ENCODE measurements at places on chromosomes 5 and 9.

GRCh38 chr5:150343994-150344631 is 13.4 kb upstream of the TCOF1 start:
- DNase-seq = no peak

DNA sequence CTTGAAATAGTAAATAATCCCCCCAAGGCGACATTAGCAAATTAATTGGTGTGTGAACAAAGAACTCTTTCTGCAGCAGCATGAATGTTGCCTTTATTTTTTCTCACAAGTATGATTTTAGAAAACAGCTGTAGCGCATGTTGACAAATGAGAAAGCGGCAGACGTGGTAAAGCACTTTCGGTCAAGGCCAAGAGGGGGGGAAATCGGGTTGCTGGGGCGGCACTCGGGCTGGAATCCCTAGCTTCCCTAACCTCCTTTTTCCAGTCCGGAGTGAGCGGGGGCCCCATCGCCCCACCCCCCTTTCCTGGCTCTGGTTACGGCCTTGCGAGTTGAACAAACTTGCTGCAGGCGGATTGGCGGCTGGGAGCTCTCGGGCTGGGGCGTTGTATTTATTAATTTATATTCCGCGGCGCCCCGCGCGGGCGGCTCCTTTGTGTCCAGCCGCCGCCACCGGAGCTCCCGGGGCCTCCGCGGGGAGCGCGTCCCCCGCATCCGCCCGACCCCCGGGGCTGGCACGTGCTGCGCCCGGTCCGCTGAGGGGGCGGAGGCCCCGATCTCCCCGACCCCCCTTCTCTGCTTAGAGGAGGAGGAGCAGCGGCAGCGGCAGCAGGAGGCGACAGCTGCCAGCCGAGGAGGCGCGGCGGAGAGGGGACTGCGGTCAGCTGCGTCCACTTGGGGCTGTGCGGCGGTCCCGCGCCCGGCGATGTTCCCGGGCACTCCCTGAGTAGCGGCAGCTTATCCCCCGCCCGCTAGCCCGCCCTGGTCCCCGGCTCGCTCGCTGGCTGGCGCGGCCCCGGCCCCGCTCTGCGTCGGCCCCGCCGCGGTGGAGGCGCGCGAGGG is at the start of gene RHOBTB3:
Gene RHOBTB3, plus strand, starts transcription at position 607 of the 841 bp plus-strand sequence. CDS start 347 bp downstream, outside the sequence.
- DNase-seq = peak; percentile 95

- DNase-seq = no peak
These were observed 46.7 kb downstream of the INSYN2B start for GRCh38 chr5:169933616-169934015.

DNA sequence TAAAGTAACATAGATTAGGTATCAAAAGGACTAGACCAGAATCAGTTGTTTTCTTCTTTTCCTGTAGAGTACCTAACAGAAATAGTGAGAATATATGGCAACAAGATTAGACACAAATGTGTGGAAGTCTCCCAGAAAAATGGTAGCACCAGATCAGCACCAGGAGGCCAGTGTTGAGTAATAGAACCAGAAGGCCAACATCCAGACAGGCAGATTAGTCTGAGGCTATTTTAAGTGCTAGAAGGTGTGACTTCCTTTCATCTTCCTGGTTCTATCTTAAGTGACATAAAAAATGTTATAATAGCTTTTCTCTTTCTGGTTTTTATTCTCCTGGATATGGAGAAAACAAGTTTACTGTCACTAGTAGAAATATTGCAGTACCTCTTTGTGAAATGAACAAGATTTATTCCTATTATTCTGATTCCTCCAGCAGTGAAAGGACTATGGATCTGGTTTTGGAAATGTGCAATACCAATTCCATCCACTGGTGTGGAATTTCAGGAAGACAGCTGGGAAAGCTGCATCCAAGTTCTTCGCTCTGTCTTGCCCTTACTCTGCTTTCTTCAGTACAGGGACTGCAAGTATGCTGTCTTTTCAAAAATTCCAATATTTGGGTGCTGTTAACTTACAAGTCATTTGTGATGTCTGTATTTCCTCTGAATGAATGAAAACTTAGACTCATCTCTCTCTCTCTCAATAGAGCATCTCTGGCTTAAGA is 39.1 kb downstream of the SHLD3 start:
- DNase-seq = peak; percentile 2

DNA sequence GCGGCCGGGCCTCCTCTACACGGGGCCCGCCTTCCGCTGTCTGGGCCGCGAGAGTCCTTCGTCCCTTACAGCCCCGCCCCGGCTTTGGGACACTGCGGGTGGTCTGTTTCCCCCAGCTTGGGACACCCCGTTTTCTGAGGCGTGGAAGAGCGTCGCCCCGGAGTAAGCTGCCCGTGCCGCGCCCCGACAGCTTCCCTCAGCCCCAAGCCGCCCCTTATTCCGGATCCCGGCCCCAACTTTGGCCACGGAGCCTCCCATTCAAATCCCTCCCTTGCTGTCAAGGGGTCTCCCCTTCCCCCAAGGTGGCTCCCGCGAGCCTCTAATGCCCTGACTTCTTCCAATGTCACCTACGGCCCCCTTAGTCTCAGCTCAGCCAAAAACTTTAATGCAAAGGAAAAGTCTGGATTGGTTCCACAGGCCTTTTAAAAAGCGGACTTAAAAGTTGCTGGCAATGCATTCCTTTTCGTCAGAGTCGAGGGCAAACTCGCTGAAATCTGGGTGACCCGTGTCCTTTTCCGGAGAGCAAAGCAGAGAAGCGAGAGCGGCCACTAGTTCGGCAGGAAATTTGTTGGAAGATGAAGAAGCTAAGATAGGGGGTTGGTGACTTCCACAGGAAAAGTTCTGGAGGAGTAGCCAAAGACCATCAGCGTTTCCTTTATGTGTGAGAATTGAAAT is 19.8 kb downstream of the EXOSC2 start:
- DNase-seq = no peak

DNA sequence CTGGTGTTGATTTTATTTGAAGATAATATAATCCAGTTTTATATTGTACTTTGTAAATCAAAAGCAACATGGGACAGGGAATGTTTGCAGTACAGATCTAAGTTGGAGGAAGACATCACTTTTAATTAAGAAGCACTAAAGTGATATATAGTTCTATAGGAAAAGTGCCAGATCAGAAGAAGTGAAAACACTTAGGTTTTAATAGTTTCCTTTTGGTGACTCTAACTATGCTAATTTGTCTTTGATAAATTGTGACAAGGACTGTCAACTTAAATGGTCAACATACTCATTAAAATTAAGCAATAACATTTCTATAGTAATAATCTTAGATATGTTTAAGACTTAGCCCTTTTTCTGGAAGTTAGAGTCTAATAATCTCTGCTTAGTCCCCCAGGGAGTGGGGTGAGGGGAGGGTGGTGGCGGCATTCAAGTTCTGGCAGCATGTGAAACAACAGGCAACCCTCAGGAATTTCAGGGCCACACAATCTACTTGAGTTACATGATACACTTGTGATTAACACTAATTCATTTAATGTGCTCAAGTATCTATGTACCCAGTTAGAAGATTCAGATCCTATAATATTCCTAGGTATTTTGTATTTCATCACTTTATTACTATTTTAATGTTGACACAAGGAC is 1026.5 kb downstream of the NR2F1-AS1 start:
- no peak for DNase-seq

DNA sequence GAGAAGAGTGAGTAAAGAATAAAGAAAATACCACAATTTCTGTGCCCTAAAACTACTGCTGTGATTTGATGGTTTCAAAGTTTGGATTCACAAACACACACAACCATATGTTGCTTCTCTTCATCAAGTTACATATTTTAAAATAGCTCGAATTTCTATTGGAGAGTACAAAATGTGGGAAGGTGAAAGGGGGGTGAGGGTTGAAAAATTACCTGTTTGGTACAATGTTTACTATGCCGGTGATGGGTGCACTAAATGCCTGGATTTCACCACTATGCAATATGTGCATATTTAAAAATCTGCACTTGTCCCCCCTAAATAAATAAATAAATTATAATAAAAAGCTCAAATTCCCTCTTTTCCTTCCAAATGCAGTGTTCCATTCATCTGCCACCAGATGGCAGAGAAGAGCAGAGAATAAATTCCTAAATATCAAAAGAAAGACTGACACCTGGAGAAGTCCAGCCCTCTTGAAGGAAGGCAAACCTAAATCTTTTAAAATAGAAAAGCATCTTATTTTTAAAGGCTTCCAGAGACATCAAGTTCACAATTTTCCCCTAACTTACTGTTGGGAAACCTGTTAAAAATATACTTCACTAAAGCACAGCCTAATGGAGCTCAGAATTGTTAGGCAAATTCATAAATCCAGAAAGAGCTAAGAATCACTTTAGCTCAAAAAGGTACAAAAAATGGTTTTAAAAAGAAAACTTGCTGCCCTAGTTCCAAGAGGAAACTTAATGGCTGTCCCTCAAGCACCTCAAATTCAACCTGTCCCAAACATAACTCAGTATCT is 24.8 kb upstream of the HNRNPA0 start:
- peak; percentile 56 for DNase-seq

- DNase-seq = no peak
These were observed 154.6 kb downstream of the SYK start for GRCh38 chr9:90956026-90956810.

DNA sequence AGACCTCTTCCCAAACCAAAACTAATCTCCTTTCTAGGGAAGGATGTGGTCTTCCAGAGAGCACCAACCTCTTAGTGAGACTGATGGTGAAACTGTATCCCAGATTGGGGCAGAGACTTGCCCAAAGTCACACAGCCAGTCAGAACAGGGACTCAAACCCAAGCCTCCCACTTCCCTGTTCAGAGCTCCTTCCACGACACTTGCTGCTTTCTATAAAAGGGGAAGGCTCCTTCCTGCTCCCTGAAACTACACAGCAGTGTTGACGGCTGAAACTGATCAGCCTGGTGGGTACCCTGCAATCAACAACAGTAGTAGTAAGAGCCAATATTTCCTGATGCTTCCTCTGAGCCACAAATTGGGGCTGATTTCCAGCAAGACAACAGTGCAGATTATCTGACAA is 1.5 kb downstream of the TOR2A start:
- no peak for DNase-seq

DNA sequence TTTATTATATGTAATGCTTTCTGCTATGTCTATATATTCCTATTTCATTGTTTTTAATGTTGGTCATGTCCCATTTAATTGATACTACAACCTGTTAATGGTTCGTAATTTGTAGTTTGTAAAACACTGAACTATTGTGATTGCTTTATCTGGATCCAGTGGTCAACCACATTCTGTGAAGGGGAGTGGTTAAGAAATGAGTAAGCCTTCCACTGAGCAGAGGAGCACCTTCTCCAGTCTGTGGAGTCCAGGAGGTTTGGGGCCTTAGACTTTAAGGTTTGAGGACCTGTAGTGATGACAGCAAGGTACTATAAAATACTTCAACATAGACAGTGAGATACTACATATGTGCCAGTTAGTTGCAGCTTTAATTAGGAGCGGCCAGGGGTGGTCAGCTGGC is 67.7 kb upstream of the RAD23B start:
- DNase-seq = no peak

- DNase-seq = no peak
These were observed 1.3 kb upstream of the SNX2 start for GRCh38 chr5:122773619-122774018.

GRCh38 chr5:80408484-80409366 is 861 bp downstream of the ZFYVE16 start:
- DNase-seq = peak; percentile 69

GRCh38 chr5:124131466-124131865 is 615.0 kb downstream of the ZNF608 start:
- no peak for DNase-seq

DNA sequence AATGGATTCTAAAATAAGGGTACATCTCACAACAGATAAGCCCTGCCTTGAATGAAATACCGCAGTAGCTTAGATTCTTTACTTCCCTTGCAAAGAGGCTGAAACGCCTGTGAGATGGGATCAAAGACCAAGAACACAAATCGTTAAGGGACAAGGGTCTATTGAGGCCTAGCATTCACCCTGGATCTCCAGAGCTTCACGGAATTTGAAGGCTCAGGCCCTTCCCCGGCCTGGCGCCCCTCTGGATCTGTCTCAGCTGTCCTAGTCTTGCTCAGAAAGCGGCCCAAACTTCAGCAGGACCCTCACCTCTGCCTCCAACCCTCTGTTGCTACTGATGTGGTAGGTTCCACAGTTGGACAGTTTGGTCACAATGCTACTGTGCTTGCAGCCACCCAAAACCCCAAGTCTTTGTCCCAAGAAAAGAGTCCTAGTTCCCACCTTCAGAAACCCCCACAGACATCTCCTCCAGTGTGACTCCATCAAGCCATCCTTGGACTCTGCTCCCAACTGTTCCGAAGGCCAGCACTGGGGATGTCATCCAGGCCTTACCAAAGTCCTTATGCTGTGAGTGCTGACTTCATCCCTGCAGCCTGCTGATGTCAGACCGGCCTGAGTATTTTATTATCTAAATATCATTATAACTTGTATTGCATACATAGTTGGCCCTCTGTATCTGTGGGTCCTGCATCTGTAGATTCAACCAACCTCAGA is 9.4 kb downstream of the CORO2A start:
- DNase-seq = no peak

GRCh38 chr5:178271726-178272479 is 39.3 kb upstream of the PHYKPL start:
- DNase-seq = no peak

GRCh38 chr5:143800715-143801114 is 11.2 kb upstream of the HMHB1 start:
- DNase-seq = no peak

- no peak for DNase-seq
These were observed 422.5 kb downstream of the KDM4C start for GRCh38 chr9:7180247-7180646.

- DNase-seq = no peak
These were observed 114.3 kb upstream of the TSLP start for GRCh38 chr5:110956913-110957813.

DNA sequence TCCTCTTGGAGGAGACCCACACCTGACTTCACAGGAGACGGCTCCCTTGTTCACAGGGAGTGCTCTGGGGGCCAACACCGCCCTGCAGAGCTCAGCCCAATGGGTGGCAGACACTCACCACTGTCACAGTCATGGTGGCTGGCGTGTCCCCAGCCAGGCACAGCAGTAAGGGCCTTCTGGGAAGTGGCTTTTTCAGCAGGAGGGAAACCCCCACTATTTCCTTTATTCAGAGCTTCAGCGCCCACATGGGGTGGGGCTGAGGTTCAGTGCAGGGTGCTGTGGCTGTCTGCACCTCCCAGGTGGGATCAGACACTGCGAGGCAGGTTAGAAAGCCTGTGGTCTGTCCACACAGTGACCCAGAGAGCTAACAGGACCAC is 3.6 kb upstream of the SNAPC4 start:
- no peak for DNase-seq

- DNase-seq = no peak
These were observed 23.6 kb upstream of the TNFSF8 start for GRCh38 chr9:114953959-114954358.

DNA sequence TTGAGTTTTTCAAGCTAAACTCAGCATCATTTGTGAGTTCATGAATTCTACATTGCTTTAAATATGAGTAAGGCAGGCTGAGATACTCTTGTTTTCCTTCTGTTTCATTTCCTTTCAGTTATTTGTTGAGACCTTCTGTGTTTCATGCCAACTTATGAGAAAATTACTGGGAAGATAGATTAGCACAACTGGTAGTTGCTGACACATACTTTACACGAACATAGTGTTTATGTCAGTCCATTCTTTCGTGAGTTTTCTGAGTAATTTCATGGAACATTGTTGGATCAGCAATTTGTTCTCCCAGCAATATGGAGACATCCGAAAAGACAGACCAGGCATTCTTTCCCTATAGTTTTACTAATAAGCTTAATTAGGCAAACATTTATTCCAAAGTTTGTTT is 102.0 kb upstream of the SMC5 start:
- no peak for DNase-seq

GRCh38 chr5:114316167-114316566 is 45.7 kb upstream of the KCNN2 start:
- no peak for DNase-seq

- no peak for DNase-seq
These were observed 28.6 kb downstream of the KCNN2 start for GRCh38 chr5:114390431-114390830.

- no peak for DNase-seq
These were observed 67.7 kb downstream of the HMHB1 start for GRCh38 chr5:143879646-143880045.
